NCI-H524 (cell line): ENCODE measurements at places on chromosomes 6 and 20.

GRCh38 chr6:98833057-98833306 lies 1.4 kb upstream of the POU3F2 start:
- DNase-seq, result no peak

DNA sequence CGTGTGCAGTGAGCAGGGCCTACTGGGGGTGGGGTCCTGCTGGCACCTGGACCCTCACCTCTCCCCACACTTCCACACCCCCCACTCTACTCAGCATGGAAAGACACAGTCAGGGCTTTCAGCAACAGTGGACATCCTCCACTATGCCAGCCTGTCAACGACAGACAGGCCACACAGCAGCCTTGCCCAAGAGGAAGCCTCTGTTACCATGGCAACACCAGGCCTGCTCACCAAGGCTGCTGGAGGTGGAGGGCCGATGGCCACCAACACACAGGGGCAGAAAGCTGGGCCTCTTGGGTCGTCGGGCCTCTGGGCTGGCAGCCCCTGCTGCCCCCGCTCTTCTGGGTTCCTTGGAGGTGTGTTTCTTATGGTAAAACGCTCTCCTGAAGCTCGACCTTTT lies 13.6 kb downstream of the BNIP5 start:
- peak; percentile 66 for DNase-seq

DNA sequence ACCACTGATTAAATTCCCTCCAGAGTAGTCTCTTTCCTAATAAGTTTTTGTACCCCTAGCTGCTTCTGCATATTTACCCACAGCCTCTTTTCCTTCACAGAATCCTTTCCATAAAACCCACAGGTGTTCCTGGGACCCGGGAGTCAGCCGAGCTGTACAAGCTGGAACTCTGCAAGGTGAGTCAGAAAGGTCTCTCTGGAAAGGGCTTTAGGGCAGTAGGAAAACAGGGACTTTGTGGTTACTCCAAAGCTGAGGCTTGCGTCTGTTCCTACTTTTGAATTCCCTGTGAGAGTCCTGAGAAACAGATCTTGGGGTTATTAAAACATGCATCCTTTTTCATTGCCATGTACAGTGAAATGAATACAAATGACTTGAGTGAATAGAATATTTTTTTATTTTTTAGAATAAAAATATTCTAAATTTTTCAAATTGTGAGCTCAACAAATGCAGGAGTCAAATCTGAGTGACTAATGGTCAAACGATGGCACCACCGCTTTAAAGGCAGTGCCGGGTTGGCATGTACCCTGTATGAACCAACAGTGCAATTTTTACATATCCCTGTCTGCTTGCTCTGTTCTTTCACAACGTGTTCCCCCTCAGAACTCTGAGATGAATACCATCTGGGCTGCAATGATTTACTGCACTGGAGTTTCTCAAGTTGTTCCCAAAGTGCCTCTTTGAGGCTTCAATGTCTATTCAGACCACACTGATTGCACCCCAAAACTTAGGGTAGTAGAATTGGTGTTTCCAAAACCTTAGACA lies 78.4 kb downstream of the GFRAL start:
- DNase-seq, result no peak

- DNase-seq, result no peak
Observed at GRCh38 chr6:42338744-42339222, 112.9 kb downstream of the TRERF1 start.

- DNase-seq, result peak; percentile 62
Observed at GRCh38 chr6:150273457-150274309, 95.1 kb upstream of the IYD start.

DNA sequence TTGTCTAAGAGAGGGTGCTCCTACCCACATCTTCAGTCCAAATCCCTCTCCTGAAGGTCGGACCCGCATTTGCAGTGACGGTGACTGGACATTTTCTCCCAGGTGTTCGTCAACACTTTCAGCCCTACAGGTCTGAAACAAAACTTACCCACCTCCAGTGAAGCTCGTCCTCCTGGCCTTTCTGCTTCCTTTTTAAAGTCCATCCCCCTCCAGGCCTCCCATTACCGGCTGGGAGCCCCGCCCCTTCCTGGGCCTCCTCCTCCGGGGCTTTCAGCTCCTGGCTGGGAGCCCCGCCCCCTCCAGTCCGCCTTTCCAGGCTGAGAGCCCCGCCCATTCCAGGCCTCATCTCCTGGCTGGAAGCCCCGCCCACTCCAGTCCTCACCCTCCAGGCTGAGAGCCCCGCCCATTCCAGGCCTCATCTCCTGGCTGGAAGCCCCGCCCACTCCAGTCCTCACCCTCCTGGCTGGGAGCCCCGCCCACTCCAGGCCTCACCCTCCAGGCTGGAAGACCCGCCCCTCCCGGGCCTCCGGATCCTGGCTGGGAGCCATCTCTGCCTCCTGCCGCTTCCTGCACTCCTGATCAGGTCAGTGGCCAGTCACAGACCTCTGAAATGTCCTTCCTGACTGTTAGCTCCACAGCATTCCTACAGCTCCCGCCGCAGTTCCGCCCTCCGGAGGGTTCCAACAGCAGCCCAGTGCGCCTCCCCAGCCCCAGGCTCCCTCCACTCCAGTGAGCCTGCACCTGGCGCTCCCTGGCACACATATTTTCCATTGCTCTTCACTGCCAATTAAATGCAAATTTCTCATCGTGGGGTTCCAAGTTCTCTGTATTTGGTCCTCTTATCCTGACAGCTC lies 98.5 kb downstream of the LY86 start:
- peak; percentile 85 for DNase-seq

GRCh38 chr20:2760297-2760951 lies 40.0 kb downstream of the CPXM1 start:
- no peak for DNase-seq

- DNase-seq, result no peak
Observed at GRCh38 chr20:51275826-51276225, 252.9 kb upstream of the KCNG1 start.

- DNase-seq, result no peak
Observed at GRCh38 chr20:41300383-41300782, 17.1 kb downstream of the ZHX3 start.

DNA sequence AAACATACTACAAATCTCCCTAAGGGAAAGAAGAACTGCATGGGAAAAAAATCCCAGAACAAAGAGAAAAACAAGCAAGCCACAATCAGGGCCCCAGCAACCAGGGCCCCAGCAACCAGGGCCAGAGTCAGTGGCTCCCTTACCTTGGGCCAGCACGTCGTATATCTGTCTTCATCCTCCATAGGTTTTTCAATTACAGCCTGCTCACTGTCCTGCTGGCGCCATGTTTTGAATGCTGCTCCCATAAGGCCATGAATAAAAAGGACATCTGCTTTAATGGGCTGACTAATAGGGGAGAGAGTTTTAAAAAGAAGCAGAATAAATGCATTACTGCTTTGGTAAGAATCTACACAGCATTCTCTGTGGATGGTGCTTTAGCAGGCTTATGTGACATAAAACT lies 49.2 kb downstream of the SERAC1 start:
- no peak for DNase-seq
